ENCODE measurements at places on chromosomes 6 and 20.

- no peak for DNase-seq
Measured at GRCh38 chr6:119076173-119076572, 2.3 kb downstream of the FAM184A start.

GRCh38 chr20:50226093-50226974, 35.7 kb downstream of the CEBPB start:
- DNase-seq: no peak

DNA sequence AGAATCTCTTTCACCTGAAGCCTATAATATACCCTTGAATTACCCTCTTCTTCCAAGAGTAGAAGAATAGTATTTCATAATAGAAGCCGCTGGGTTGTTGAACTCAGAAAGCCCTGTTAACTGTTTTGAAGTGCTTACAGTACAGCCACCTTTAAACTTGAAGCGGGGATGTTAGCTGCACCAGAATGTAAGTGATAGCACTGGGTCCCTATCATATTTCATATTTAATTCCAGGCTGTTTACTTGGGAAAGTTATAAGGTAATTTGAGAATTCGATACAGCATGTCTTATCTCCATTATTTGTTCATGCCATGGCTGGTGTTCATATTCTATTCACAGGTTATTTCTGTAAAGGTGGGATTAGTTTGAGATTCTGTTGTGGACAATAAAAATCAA, 63.5 kb upstream of the VSTM2L start:
- no peak for DNase-seq

DNA sequence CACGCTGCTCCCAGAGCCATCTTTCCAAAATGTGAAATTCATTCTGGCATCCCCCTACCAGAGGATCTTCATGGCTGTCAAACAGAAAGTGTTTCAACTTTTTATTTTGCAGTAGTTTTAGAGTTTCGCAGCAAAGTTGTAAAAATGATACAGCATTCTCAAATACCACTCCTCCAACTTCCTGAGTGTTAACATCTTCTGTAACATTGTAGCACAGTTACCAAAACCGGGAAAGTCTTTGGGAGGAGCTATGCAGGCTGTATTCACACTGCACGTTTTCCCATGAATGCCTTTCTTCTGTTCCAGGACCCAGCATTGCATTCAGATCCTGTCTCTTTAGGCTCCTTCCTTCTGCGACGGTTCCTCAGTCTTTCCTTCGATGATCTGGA, 30.1 kb downstream of the CDYL start:
- no peak for DNase-seq

DNA sequence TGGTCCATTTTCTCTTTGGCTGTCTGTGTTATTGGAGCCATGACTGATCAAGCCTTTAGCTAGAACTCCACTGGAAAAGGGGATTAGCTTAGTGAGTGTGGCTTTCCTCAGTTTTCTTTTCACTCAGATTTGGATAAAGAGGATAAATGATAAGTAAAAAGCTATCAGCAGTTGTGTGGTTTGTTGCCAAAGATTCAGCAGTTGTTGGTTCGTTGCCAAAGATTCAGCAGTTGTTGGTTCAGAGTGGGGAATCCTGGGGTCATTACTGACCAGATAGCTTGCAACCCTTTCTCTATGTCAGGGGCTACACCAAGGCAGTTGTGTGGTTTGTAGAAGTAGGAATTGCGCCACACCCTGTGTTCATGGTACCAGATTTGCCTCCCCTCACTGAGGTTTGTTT, 107.7 kb upstream of the SCP2D1 start:
- no peak for DNase-seq

DNA sequence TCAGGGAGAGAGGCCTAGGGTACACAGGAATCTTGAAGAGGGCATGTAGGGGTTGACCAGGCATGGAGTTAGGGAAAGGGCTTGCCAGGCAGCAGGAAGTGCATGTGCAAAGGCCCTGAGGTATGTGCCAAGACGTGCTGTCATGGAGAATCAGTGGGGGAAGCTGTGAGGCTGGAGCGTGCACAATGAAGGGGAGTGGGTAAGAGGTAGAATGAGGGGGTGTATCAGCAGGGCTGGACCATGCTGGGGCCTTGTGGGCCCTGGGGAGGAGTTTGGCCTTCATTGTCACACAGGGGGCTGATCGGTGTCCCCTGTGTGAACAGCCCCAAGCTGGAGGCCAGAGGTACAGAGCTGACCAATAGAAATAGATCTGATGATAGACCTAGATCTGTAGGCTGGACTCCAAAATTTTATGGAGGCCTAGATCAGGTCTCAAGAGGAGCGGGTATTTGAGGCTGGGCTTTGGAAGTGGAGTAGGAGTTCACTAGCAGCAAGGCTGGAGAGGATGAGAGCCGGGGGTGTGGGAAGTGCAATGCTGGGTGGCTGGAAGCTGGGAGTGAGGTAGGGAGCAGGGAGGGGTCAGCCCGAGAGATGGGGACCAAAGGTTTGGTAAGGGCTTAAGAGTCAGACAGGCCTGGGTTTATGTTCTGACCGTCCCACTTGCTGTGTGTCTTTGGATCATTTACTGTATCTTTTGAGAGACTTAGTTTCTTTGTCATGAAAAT, 3.0 kb downstream of the SRC start:
- DNase-seq: no peak

DNA sequence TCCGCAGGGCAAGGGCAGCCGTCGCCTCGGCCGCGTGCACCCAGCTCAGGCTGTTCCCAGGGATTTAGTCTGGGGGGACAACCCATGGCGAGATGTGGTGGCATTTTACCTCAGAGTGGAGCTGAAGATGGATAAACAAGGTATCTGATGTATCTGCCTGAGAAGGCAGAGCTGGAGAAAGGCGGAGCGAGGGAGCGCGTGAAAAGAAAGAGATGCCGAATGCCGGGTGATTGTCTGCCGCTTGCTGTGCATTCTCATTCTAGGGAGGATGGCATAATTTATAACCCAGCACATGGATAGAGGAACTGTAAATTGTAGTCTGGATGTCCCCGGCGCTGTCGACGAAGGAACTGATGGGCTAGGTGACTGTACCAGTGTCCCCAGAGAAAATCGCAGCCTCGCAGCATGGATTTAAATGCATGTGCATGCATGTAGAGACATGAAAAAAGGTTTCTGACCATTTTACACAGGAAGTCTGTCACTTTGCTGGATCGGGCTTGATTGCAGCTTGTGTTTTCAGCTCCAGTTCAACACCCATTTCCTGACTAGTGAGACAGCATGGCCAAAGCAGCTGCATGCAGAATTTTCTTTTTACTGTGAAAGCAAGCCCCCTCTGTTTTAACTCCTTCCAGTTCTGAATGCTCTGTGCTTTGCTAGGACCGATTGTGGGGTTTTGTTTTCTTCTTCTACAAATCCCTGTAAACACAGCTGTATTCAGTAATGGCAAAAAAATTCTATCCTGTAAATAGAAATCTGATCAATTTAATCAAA, 149.7 kb downstream of the PRL start:
- DNase-seq: no peak

GRCh38 chr20:17849901-17850683, 118.5 kb downstream of the SNX5 start:
- no peak for DNase-seq

DNA sequence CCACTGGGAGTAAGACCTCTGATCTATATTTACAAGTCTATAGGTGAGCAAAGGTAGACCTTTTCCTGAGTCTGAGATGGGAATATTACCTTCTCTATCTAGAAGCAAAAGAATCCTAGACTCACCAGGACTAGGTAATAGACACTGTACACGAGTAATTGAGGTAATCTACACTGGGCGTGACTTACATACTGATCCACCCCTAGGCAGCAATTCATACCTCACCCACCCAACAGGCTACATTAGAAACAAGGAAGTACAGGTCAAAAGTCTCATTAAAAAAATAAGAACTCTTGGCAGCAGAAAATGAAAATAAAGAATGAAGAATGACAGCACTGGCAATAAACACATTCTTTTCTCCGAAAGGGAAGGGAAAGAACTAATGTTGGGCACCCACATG, 7.6 kb downstream of the CSNK2A1 start:
- no peak for DNase-seq

DNA sequence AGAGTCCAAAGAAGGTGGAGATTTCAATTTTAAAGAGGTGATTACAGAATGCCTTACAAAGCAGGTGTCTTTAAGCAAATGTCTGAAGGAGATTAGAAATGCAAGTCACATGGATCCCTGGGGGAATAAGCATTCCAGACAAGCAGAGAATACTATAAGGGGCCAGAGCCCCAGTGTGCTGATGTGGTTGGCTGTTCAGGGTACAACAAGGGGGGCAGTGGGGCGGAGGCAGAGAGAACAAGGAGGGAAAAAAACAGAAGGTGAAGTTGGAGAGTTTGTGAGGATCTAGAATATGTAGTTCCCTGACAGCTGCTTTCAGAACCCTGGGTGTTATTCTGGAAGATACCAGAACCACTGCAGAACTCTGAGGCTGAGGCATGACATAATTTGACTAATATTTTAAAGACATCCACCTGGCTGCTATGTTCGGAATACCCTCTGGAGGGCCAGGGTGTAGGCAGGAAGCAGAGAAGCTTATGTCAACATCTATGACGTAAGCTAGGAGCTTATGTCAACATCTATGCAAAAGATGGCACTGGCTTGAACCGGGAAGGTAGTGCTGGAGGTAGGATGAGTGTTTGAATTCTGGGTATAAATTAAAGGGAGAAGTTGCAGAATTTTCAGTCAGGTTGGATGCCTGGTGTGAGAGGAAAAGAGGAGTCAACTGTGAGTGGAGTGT, 276.3 kb upstream of the AGPAT4 start:
- no peak for DNase-seq

DNA sequence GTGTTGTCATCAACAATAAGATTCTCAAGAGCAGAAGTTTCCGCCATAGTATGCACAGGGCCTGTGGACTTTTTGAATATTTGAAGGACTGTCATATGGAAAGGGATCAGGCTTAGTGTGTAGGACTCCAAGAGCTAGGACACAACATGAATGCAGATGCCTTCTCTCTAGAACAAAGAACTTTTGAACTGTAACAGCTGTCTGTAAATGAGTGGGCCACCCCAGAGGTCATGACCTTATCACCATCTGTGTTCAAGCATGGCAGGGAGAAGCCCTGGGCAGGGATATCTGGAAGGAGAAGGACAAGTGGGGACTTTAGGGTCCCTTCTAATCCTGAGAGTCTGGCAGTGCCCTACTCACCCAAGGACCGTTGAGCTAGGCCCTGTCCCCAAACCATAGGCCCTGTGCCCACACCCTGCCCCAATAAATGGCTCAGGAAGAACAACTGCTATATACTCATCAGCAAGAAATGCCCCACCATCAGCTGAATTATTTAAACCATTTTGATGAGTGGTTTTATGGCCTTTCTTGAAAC, 70.6 kb downstream of the MTHFD1L start:
- DNase-seq: no peak

DNA sequence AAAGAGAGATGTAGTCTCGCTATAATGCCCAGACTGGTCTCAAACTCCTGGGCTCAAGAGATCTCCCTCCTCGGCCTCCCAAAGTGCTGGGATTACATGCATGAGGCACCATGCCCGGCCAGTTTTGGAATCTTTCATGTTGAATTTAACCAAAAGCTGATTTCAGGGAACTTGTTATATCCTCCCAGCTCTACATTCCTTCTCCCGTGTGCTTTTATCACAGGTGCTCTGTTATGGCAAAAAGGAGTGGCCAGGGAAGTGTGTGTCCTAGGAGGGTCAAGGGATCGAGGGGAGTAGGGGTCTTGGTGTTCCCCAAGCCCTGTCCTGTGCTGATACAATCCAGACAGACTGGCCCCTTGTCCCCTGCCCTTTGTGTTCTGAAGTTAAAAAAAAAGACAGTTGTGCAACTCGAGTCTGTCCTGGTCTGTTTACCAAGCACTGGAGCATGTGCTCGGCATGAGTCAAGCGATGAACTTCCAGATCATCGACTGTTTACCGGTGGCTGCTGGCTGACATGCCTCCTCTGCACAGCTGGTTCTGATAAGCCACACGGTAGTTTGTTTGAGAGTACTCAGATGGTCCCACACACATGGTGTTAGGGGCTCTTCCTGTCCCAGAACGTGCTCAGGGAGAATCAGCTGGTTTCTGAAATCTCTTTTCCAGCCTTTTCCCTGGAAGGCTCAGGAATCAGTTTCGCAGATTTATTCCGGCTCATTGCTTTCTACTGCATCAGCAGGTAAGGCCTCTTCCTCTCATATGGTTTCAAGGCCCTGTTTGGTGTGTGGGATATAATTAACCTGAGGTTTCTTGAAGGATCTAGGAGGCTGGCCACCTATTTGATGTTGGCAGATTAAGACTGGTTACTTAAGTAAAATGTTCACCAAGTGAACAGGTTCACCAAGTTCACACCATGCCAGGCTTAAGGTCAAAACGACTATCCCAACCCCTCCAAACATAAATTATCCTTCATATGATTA, 52.6 kb upstream of the NAA20 start:
- no peak for DNase-seq

DNA sequence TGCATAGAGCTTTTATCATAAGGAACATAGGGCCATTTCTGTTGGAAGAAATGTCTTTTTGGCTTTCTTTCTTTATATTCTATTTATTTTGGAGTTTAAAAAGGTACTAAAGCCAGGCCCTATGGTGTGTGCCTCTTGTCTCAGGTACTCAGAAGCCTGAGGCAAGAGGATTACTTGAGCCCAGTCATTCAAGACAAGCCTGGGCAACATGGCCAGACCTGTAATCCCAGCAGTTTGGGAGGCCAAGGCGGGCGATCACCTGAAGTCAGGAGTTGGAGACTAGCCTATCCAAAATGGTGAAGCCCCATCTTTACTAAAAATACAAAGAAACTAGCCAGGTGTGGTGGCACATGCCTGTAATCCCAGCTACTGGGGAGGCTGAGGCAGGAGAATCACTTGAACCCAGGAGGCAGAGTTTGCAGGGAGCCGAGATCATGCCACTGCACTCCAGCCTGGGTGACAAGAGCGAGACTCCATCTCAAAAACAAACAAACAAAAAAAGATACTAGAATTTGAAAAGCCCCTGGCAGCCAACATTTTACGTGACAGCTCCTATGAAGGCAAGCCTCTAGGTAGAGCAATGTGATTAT, 80.0 kb downstream of the CBFA2T2 start:
- no peak for DNase-seq

GRCh38 chr6:7261852-7262461, 51.0 kb downstream of the SSR1 start:
- no peak for DNase-seq

DNA sequence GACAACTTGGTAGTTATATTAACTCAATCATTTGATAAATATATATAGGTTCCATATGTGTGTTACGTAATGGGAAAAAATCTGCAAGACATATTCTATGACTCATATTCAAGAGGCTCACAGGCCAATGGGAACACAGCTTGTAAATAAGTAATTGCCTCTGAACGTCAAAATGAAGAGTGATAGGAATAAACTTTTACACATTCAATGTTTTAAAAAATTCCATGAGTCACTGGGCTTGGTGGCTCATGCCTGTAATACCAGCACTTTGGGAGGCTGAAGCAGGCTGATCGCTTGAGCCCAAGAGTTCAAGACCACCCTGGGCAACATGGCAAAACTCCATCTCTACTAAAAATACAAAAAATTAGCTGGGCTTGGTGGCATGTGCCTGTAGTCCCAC, 209.4 kb upstream of the MCHR2 start:
- no peak for DNase-seq

- DNase-seq: no peak
Measured at GRCh38 chr6:33714385-33715040, 3.0 kb upstream of the UQCC2 start.

DNA sequence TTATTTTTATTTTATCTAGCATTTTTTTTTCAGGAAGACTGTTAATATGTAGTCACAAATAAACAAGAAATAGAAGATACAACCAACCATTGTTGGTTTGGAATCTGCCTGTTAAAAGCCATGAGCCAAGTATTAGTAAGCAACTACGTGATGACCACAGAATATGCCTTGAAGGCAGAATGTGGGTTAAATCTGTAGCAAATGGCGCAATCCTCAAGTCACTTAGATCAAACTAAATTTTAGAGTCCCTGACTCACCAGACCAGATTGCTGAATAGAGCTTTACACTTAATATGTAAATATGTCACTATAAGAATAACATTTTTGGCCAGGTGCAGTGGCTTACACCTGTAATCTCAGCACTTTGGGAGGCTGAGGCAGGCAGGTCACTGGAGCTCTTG, 800.1 kb upstream of the CITED2 start:
- no peak for DNase-seq
